Progenitor cell of endocrine pancreas (in vitro differentiated cells): ENCODE measurements at places on chromosomes 1 and 21. TPM values are rescaled to one million over a fixed set of nuclear protein-coding genes. Genes with fewer than 3 reads are reported as not detected.

DNA sequence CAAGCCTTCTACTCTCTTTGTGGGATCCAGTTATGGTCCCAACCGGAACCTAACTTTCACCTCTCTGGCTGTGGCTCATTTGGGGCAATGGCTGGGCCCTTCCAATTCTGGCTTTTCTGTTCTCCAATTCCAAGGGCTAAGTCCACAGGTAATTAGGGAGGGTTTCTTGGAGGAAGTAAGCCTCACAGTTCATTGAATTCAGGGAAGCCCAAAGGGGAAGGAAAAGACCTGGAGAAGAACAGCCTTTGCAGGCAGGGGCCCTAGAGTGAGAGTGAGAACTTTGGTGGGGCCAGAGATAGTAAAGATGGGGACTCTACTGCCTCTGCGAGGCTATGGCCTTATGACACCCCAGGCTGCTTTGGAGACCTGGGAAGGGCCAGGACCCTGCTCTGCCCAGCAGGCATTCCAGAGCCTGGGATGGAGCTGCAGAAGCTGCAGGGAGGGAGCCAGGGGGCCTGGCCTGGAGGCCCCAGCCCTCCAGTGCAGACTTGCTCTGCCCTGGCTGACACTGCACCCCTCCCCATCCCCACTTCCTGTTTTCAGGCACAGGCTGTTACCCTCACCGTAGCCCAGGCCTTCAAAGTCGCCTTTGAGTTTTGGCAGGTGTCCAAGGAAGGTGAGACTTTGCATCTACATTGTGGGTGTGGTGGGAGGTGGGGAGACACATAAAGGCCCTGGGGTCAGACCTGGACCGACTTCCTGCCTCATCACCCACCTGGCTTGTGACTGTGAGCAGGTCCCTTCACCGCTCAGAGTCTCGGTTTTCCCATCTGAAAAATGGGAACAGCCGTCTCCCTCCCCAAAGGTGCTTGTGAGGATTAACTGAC lies 18.9 kb downstream of the LDLRAP1 start:
- H3K4me3 ChIP-seq = no peak overlapping the region
- H3K36me3 ChIP-seq = no peaks in the 10 kb centered on the region
- no peaks in the 10 kb centered on the region for H3K27me3 ChIP-seq
- H3K4me1 ChIP-seq = peaks cover 1% of the 10 kb centered on the region
- no peak overlapping the region for H3K27ac ChIP-seq

GRCh38 chr1:147853391-147853790 lies 49.2 kb upstream of the GJA8 start:
- H3K27ac ChIP-seq = peak overlapping the region; percentile 4
- H3K4me1 ChIP-seq = peaks cover 3% of the 10 kb centered on the region
- no peak for DNase-seq
- H3K4me3 ChIP-seq = no peak overlapping the region

- no peak overlapping the region for H3K27ac ChIP-seq
- peaks cover 2% of the 10 kb centered on the region for H3K4me1 ChIP-seq
- H3K4me3 ChIP-seq = no peak overlapping the region
- no peak for DNase-seq
- H3K27me3 ChIP-seq = no peaks in the 10 kb centered on the region
Measured at GRCh38 chr1:52947490-52947889, 20.4 kb downstream of the SCP2 start.

DNA sequence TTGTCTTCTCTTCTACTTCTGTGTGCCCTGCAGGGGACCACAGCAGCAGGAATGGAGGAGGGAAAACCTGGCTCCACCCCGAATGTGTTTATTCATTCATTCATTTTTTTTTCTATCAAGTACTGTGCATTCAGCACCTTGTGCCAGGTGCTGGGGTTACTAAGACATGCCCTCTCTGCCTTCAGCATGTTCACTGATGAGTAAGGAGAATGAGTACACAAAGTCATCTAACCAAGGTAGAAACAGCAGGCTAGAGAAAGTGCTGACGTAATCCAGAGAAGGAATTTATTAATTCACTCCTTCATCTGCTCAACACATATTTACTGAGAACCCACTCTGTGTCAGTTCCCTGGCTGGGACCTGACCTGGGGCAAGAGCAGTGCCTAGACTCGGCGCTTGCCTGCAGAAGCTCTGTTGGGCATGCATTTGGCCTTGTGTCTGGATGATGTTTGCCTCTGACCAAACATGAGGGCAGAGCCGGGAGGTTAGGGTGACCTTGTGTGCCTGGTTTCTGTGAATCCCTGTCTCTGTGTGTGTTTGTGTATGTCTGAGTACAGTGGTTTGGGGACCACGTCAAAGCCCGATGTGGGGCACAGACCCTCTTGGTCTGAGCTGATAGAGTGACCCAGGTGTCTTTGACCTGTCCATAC lies 3.3 kb upstream of the MYOG start:
- no peaks in the 10 kb centered on the region for H3K36me3 ChIP-seq
- no peaks in the 10 kb centered on the region for H3K4me1 ChIP-seq
- H3K27ac ChIP-seq = no peak overlapping the region
- peaks cover 38% of the 10 kb centered on the region for H3K27me3 ChIP-seq
- no peak for DNase-seq
- no peak overlapping the region for H3K4me3 ChIP-seq

- peak overlapping the region; percentile 71 for H3K4me3 ChIP-seq
- peak; percentile 88 for DNase-seq
- H3K27ac ChIP-seq = peak overlapping the region; percentile 65
- peaks cover 5% of the 10 kb centered on the region for H3K27me3 ChIP-seq
- peaks cover 13% of the 10 kb centered on the region for H3K4me1 ChIP-seq
- no peaks in the 10 kb centered on the region for H3K36me3 ChIP-seq
Measured at GRCh38 chr21:38733972-38734546, 71.7 kb upstream of the ETS2 start.

GRCh38 chr1:219927956-219928790 lies at the start of gene SLC30A10:
Gene SLC30A10, minus strand, starts transcription at chr1:219928557. Its CDS starts 117 bp downstream, at chr1:219928440.
- peak within 1 kb of the TSS; percentile 82 for H3K4me3 ChIP-seq
- peak; percentile 28 for DNase-seq
- H3K27me3 ChIP-seq = peaks cover 31% of the 10 kb centered on the region

- no peak overlapping the region for H3K4me3 ChIP-seq
- no peak for DNase-seq
- H3K27ac ChIP-seq = no peak overlapping the region
- peaks cover 16% of the 10 kb centered on the region for H3K27me3 ChIP-seq
Measured at GRCh38 chr1:167081594-167082156, 8.5 kb downstream of the GPA33 start.

DNA sequence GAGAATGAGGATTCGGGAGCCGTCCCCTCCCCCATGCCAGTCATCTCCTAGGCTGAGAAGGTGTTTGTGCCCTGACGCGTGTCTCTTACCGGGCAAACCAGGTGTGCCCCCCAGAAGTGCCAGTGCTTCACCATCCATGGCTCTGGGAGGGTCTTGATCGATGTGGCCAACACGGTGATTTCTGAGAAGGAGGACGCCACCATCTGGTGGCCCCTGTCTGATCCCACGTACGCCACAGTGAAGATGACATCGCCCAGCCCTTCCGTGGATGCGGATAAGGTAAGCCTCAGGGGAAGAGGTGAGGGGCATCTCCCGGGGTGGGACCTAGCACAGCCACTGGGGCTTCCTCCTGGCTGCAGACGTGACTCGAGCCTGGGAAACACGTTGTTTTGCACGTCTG lies 959 bp downstream of the PADI6 start:
- H3K4me1 ChIP-seq = peaks cover 3% of the 10 kb centered on the region
- no peak overlapping the region for H3K27ac ChIP-seq
- H3K36me3 ChIP-seq = no peaks in the 10 kb centered on the region
- H3K4me3 ChIP-seq = no peak overlapping the region

GRCh38 chr21:44931137-44931500 lies 8.7 kb upstream of the SLX9 start:
- H3K27ac ChIP-seq = no peak overlapping the region
- H3K4me3 ChIP-seq = no peak overlapping the region
- no peaks in the 10 kb centered on the region for H3K36me3 ChIP-seq
- no peak for DNase-seq
- H3K27me3 ChIP-seq = peaks cover 64% of the 10 kb centered on the region

DNA sequence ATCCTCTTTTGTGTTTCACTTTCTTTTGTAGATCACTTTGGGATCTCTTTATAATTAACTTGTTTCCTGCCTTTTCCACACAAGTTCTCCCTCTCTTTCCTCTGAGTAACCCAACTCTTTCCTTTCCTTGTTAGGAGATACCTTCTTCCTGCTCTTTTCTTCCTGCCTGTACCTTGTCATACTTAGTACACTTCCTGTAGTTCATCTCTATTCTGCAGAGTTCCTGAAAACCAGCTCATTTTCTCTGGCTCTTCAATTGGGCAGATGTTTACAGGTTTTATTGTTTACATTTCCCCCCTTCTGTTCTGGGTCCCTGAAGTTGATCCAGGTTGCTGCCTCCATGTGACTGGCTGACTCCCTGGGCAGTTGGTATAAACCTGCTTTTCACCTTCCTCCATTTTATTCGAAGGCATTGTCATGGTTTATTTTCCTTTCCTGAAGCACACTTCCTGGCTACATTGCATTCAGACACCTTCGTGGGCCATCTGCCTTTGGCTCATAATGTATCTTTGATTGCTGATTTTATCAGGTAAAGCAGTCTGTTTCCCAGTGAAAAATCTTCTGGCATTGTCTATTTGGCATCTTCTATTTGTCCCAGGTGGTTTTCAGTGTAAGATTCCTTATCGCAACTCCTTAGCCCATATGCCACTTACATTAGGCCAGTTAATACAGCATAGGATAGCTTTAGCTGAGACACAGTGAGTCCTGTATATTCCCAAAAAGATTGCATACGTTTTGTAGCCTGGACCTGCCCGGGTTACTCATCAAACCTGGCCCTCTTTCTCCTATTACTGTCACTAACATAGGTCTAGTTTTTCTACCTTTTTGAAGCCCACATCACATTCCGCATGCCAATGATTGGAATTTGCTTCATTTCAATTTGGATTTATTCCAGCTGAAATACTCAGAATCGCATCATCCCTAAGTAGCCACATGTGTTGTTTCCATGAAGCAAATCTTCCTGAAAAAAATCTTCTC lies 15.4 kb downstream of the CTH start:
- no peak overlapping the region for H3K27ac ChIP-seq
- H3K36me3 ChIP-seq = peaks cover 19% of the 10 kb centered on the region

DNA sequence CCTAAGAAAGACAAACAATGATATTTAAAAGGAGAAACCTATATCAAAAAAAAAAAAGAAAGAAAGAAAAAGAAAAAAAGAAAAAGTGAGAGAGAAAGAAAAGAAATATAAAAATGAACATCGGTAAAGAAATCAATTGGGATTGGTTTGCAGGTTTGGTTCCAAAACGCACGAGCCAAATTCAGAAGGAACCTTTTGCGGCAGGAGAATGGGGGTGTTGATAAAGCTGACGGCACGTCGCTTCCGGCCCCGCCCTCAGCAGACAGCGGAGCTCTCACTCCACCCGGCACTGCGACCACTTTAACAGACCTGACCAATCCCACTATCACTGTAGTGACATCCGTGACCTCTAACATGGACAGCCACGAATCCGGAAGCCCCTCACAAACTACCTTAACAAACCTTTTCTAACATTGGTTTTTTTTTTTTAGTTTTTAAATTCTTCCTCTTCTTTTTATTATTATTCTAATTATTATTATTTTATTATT lies 11.7 kb downstream of the LHX9 start:
- H3K36me3 ChIP-seq = no peaks in the 10 kb centered on the region
- H3K4me3 ChIP-seq = peak overlapping the region; percentile 61
- H3K27me3 ChIP-seq = peaks cover 49% of the 10 kb centered on the region
- DNase-seq = no peak
- H3K27ac ChIP-seq = no peak overlapping the region

DNA sequence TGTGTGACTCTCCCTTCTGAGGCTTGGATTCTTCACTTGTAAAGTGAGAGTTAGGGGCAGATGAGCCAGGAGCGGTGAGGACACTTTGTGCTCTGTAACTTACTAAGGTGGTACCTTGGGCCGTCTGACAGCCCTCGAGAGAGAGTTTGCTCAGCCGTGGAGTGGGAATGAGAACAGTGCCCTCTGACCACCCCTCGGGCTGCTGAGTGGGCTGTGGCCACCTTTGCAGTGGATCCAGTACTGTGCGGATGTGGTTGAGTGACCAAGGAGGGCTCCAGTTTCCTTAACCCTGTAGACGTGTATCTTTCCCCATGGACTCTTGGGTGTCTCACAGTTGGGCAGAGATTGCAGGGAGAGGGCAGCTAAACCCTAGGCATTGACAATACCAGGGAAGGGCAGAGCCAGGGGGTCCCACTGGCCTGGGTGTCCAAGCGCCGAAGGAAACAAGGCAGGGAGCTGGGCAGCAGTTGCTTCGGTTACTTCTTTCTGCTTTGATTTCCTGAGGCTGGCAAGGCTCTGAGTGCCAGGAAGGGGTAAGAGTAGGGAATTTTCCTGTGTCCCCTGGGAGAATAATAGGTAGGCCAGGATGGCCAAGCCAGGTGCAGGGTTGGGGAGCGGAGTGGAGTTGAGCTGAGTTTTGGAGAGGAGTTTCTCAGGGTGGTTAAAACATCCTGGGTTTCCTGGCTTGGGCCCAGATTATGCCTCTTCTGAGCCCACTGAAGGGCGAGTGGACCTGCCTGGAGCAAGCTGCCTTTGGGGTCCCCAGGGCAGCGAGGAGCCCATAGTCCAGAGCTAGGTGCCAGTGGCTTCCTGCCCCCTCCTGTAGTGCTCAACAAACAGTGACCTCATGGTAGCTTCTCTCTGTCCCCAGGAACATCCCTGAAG lies 27.6 kb downstream of the HMGCS2 start:
- no peaks in the 10 kb centered on the region for H3K27me3 ChIP-seq
- peaks cover 34% of the 10 kb centered on the region for H3K36me3 ChIP-seq
- peak overlapping the region; percentile 64 for H3K27ac ChIP-seq
- DNase-seq = no peak
- peaks cover 29% of the 10 kb centered on the region for H3K4me1 ChIP-seq
- no peak overlapping the region for H3K4me3 ChIP-seq

DNA sequence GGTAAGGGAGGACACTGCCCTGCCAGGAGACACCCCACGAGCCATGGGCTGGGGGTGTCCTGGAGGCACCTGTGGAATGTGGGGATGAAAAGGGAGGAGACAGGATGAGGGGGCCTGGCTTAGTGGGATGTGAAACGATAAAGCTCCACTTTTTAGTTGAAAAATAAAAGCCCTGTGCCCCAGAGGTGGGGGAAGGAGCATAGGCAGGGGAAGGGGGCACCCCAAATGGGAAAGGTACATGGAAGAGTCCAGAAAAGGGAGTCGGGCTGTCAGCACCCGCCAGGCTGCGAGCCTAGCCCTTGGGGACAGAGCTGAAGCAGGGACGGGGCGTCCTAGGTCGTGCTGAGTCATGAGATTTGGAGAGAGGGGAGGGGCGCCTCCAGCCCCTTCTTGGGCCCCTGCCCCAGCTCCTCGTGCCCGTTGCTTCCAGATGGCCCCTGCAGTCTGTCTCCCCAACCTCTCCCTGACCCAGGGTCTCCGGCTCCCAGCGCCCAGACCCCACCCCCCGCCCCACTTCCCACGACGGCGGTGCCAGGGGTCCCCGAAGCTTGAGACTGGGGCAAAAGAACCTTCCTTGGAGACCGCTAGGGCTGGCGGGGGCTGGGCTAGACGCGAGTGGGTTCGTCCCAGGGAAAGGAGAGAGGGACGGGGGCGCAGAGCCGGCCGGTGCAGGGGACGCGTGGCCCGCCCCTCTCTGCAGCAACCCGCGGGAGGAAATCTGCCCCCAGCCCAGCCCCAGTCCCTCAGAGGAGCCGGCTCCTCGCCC lies 795 bp downstream of the SYT2 start:
- no peak overlapping the region for H3K27ac ChIP-seq
- no peak for DNase-seq
- peaks cover 70% of the 10 kb centered on the region for H3K27me3 ChIP-seq
- H3K4me1 ChIP-seq = peaks cover 18% of the 10 kb centered on the region
- H3K36me3 ChIP-seq = no peaks in the 10 kb centered on the region

Gene OR2L2
- total RNA-seq = 0.14 and 0.22 TPM in 2 replicates

Gene EPHA2
- 28.3 and 31.9 TPM in 2 replicates for total RNA-seq

Gene SIPA1L2
- total RNA-seq = 37.6 and 41.0 TPM in 2 replicates

Gene A3GALT2
- total RNA-seq = 0.29 and 0.40 TPM in 2 replicates

Gene KRTCAP2
- 146 and 149 TPM in 2 replicates for total RNA-seq
